ENCODE measurements at places on chromosomes 5 and 9.

GRCh38 chr9:109493648-109494047 lies 4.5 kb downstream of the PTPN3 start:
- DNase-seq, result no peak

DNA sequence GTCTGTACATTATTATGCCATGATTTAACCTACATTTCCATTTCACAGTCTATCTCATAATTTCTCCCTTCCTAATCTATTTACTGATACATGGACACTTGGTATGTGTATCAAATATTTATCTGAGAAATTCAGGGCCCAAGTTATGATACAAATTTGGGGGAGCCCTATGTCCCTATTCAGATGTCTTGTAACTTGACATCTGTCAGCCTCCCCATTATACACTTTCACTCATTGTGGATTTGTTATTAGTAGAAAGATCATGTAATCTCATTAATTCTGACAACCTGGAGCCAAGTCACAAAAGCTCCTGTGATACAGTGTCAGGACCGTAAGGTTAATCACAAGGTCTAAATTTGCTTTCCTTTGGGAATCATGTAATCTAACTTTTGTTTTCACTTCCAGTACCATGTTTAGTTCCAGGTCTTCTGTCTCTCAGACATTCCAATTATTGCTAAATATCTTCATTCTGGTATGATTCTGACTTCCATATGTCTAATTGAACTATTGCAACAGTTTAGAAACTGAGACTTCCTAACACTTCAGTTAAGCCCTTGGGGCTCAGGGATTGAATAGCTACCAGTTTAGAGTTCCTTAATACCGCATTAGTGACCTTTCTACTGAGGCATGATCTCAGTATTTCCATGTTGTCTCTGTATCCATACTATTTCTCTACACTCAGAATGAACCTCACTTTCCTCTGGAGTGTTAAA lies 182.9 kb upstream of the NUDT12 start:
- no peak for DNase-seq

DNA sequence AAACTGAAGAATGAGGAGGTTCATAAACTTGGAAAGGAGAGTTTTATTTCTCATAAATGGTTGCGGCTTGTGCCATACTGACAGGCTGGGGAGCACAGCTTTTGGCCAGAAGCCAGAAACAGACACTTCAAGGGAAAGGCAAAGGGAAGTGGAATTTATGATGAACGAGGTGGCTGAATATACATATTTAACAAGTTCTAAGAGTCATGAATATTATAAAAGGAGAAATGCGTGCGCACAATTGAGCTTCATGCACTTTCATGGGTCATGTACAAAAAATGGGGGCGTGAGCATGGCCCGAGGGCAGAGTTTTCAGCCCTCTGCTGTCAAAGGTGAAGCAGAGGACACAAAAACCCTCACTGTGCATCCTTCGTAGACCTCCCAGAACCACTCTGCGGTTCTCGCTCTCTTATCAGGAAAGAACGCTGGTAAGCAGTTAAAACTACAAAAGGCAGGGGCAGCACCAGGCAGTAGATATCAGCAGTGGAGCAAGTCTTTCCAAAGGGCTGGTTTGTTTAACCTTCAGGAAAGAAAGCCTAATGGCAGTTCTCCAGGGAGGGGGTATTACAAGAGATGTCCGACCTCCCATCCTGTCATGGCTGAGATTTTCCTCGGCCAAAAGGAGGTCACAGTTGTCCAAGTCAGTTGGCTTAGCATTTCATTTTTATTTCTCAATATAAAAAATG lies 29.0 kb downstream of the AUH start:
- DNase-seq, result no peak

GRCh38 chr5:126172812-126173211 lies 250.4 kb upstream of the GRAMD2B start:
- DNase-seq, result no peak

DNA sequence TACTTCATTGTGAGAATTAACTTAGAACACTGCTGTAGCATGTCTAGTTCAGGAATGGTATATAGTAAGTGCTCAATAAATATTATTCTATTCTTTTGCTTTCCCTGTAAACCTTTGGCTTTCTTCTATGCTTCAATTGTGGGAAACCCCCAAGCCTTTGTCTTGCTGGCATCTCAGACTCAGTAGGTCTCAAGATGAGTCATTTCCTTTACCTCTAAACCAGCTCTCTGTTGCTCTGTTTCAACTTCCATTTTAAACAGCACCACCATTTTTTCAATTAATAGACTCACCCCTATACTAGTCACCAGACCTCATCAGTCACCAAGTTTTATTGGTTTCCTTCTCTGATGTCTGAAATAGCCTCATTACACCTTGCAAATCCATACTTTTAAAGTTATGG lies 43.5 kb downstream of the DMAC1 start:
- peak; percentile 18 for DNase-seq

- no peak for DNase-seq
These were observed 778.3 kb downstream of the PRELID2 start for GRCh38 chr5:145056800-145057199.

DNA sequence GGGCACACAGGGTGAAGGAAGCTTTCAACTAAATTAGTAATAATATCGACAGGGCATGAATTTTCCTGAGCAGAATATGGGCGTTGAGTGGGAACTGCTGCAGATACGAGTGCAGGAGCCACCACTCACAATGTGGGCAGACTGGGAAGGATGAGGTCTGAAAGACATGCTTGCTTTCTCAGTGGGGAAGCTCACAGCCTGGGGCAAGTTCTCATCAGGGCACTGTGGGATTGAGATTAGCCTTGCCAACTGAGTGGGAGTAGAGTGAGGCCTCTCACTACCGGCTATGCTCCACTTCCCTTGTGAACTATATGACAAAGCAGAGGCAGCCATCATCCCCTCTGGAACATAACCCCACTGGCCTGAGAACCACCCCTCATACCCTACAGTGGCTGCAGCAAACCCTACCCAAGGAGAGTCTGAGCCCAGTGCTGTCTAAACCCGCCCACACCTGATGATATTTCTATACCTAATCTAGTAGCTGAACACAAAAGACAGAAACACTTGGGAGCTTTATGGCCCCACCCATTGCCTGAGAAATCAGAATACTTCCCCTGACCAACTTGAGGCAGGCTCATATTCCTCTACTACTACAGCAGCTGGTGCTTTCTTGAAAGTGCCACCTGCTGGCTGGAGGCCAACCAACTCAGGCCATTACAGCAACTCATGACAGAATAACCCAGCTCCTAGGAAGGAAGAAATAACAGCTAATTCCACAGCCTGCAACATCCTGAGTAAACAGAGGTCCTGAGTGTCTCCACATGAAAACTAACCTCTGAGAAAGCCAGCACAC lies 173.7 kb upstream of the SPEF2 start:
- DNase-seq, result no peak

DNA sequence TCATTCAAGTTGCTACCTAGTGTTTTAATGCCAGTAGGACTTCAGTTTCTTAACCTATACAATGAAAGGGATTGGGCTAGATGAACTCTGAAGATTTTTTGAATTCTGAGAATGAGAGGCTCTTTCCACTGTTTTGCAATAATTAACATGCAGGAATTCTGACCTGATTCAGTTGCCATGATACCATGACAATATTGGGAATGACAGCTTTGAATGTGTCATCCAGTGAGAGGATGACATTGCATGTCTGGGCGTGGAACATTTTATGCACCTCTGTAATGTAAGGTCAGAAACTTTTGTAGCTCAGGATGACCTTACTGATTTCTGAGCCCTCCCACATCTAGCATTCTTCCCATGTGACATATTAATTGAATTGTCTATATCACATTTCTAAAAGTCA lies 30.6 kb upstream of the SPINK5 start:
- DNase-seq, result no peak

- peak; percentile 31 for DNase-seq
These were observed 85.9 kb downstream of the GNA14 start for GRCh38 chr9:77562019-77562748.

- DNase-seq, result no peak
These were observed 17.3 kb downstream of the CORO2A start for GRCh38 chr9:98175028-98175569.

DNA sequence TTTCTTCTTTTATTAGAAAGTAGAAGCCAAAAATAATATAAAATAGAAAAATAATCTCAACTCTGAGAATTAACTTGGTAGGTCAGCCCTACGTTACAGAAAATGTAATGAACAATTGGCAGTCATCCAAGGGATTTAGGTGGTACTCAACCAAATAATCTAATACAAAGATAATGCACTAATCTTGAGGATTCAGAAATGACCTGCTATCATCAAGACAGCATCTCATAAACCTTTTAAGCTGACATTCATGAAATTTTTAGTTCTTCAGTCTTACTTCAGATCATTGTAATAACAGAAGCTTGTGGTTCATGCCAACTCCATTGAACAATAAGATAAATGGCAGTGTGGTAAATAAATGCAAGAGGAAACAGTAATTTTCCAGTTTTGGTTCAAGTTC lies 1058.0 kb downstream of the MAT2B start:
- DNase-seq, result no peak

GRCh38 chr5:98772415-98773213 lies 849 bp upstream of the RGMB start:
- DNase-seq, result no peak

DNA sequence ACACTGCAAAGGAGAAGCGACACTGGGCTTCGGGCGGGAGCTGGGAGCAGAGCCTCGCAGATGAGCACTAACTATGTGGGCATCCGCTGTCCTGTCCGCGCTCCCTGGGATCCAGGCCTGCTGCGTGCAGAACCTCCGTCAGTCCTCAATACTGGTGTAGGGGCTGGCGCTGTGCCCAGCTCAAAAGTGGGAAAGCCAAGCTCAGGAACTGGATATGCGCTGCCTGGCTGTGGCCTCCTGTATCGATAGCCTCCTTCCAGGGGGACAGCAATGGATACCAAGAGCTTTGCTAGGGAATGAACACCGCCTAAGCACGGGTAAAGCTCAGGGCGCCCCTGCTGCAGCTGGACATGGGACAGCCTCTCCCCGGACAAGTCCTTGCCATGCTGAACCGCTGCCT lies 270.4 kb downstream of the NSG2 start:
- DNase-seq, result no peak

- DNase-seq, result no peak
These were observed 20.0 kb upstream of the SHISAL2B start for GRCh38 chr5:64670277-64670676.

DNA sequence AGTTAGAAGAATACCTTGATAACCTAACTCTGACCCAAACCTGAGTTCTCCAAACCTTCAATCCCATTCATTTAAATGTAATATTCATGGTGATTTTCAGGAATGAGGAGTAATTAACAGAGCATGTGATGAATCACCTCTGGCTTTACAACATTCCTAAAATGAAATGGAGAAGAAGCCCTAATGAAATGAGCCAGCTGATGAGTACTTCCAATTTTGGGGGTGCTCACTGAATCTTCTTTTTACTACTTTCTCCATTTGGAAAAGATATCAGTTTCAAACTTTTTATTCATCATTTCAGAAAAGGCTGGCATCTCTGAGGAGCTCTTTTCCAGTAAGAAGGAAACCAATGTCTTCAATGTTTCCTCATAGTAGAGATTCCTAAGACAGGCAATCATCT lies 2.9 kb upstream of the SPINK5 start:
- DNase-seq, result no peak

GRCh38 chr5:89336111-89336510 lies 453.1 kb upstream of the MEF2C start:
- no peak for DNase-seq

GRCh38 chr9:130632841-130633240 lies 31.6 kb upstream of the PRDM12 start:
- no peak for DNase-seq

DNA sequence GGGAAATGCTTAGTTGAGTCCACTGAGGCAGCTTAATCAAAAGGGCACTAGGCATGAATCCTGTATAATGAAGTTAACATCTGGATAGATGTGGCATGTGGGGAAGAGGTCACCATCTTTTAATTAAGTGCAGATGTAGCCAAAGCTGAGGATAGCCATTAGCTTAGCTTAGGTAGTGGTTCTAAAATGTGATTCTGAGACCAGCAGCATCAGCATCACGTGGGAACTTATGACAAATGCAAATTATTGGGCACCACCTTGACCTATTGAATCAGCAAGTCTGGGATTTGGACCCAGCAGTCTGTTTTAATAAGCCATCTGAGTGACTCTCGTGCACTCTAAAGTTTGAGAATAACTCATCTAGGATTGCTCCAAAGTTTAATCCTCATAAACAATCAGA lies 63.8 kb downstream of the SNCAIP start:
- DNase-seq, result no peak

- DNase-seq, result no peak
These were observed 22.2 kb downstream of the MROH2B start for GRCh38 chr5:41048986-41049385.

- no peak for DNase-seq
These were observed 49.4 kb downstream of the FNIP1 start for GRCh38 chr5:131747180-131748105.

- no peak for DNase-seq
These were observed 793.3 kb downstream of the SEMA5A start for GRCh38 chr5:8752595-8752994.

DNA sequence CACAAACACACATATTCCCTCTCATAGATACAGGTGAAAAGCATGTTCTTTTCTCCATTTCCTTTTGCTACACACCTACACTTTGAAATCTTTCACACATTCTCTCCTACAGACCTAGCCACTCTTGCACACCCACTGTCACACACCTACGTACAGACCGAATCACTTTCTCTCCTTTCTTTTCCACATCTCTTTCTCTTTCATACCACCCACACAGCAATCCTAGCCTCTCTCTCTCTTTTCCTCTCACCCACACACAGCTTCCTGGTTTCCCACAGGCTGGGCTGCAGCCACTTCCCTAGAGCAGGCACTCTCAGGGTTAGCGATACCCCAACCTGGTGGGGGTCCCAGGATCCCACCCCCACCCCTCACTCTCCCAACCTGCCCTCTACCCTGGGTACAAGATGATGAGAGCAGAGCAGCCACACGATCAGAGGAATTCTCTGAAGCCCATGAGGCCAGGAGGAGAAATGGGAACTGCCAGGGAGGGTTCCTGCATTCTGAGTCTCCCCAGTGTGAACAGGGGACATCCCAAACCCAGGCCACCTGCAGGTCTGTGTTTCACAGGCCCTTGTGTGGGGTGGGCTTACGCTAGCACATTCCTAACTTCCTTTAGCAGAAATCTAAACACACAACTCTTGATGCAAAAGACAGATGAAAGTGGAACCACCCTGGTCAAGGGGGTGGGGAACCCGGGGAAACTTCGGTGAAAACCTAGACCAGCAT lies 17.1 kb upstream of the SYNPO start:
- DNase-seq, result no peak

GRCh38 chr9:38213631-38214299 lies 144.7 kb upstream of the SHB start:
- peak; percentile 84 for DNase-seq

GRCh38 chr5:1763548-1763911 lies 36.1 kb downstream of the MRPL36 start:
- peak; percentile 62 for DNase-seq

DNA sequence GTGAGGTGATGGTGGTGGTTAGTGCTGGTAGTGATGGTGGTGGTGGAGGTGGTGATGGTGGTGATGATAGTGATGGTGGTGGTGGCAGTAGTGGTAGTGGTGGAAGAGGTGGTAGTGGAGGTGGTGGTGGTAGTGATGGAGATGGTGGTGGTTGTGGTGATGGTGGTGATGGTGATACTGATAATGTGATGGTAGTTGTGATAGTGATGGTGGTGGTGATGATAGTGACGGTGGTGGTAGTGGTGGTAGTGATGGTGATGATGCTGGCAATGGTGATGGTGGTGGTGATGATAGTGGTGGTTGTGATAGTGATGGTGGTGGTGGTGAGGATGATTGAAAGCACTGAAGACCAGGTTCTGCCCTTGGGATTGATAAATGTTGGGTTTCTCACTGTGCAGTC lies 85.2 kb upstream of the SLC1A3 start:
- no peak for DNase-seq

GRCh38 chr9:72996114-72996513 lies 43.3 kb upstream of the ALDH1A1 start:
- DNase-seq, result peak; percentile 92

GRCh38 chr5:158020555-158021418 lies 161.8 kb upstream of the CLINT1 start:
- DNase-seq, result no peak
